Purkinje cell (primary cell): ENCODE measurements at places on chromosomes 16 and 17. TPM values are rescaled to one million over a fixed set of nuclear protein-coding genes. Genes with fewer than 3 reads are reported as not detected.

Gene CDH16
- polyA plus RNA-seq, result not detected in 2 replicates

Gene KCNJ18
- not detected in 2 replicates for polyA plus RNA-seq

Gene WNT9B
- not detected in 2 replicates for polyA plus RNA-seq

Gene BAIAP3
- polyA plus RNA-seq, result 0.43 and 1.5 TPM in 2 replicates

Gene EPOP
- polyA plus RNA-seq, result 0.60 and 1.2 TPM in 2 replicates

Gene KRTAP4-4
- not detected in 2 replicates for polyA plus RNA-seq

Gene TK1
- 1.0 and 1.1 TPM in 2 replicates for polyA plus RNA-seq

Gene PHOSPHO1
- 0.27 TPM in 1 of 2 replicates, not detected in the other for polyA plus RNA-seq

Gene RAD51D
- polyA plus RNA-seq, result 4.2 and 5.1 TPM in 2 replicates

Gene TMEM100
- polyA plus RNA-seq, result 0.19 TPM in 1 of 2 replicates, not detected in the other

Gene HNF1B
- polyA plus RNA-seq, result not detected in 2 replicates

Gene TEKT1
- not detected in 2 replicates for polyA plus RNA-seq

Gene DPEP3
- polyA plus RNA-seq, result not detected in 2 replicates

Gene CX3CL1
- polyA plus RNA-seq, result 15.3 and 16.5 TPM in 2 replicates

Gene EFCAB13
- 1.3 TPM in 1 of 2 replicates, not detected in the other for polyA plus RNA-seq

Gene ADAP2
- polyA plus RNA-seq, result 3.4 TPM in 1 of 2 replicates, not detected in the other

Gene KRTAP2-1
- polyA plus RNA-seq, result not detected in 2 replicates
